HFFc6 (cell line): ENCODE measurements at places on chromosomes 16 and 17. TPM values are rescaled to one million over a fixed set of nuclear protein-coding genes. Genes with fewer than 3 reads are reported as not detected.

- no peak overlapping the region for H3K4me3 ChIP-seq
- peaks cover 11% of the 10 kb centered on the region for H3K4me1 ChIP-seq
- H3K36me3 ChIP-seq = no peaks in the 10 kb centered on the region
- peaks cover 36% of the 10 kb centered on the region for H3K27me3 ChIP-seq
- no peak overlapping the region; the same call in 1 of the 2 replicates for H3K27ac ChIP-seq
Observed at GRCh38 chr17:37710344-37710886, 34.4 kb downstream of the HNF1B start.

GRCh38 chr16:17386229-17386628, 84.5 kb downstream of the XYLT1 start:
- peaks cover 34% of the 10 kb centered on the region for H3K4me1 ChIP-seq
- no peak for DNase-seq
- no peak overlapping the region for H3K27ac ChIP-seq
- no peak overlapping the region for H3K4me3 ChIP-seq
- H3K27me3 ChIP-seq = no peaks in the 10 kb centered on the region
- H3K36me3 ChIP-seq = no peaks in the 10 kb centered on the region

KRT34 gene
- total RNA-seq = 63.1 to 244 TPM (median 170 TPM) in 3 replicates

DNA sequence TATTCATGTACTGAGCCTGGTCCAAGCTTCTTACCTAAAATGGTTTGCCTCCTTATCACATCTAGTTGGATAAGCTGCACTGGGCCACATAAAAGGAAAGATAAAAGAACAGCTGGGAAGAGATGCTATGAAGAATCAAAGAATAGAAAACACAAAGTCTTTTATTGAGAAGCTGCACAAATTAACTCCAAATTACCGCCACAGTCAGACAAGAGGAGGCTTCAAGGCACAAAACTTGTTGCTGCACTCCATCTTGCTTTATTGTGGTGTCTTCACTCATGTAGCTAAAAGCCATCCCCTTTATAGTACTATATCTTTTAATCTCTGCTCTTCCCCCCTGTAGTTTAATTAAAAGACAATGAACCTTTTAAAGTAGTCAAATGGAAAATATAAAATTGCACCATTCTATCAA, 330.6 kb upstream of the PMFBP1 start:
- H3K27ac ChIP-seq = no peak overlapping the region
- H3K4me1 ChIP-seq = peaks cover 41% of the 10 kb centered on the region
- H3K36me3 ChIP-seq = no peaks in the 10 kb centered on the region
- H3K4me3 ChIP-seq = no peak overlapping the region
- no peak for DNase-seq
- no peaks in the 10 kb centered on the region for H3K27me3 ChIP-seq

DNA sequence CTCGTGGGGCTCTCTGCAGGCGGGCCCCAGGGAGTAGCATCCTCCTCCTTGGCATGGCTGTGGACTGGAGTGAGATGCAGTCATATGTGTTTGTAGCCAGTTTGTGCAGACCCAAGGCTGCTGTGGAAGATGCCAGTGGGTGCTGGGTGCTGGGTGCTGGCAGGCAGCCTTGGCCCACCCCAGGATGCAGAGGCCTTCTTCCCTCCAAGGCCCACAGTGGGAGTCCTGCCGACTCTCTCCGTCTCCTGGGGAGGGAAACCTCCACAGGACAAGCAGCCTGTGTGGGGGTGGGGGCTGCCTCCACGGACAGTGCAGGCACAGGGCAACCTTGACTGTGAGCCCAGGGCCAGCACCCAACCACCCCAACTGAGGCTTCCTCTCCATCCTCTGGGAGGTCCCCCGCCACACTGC, 13.8 kb upstream of the TMEM92 start:
- H3K27ac ChIP-seq = 0 out of 2 replicates have a peak overlapping the region, but pooled peaks have one; percentile 4
- H3K27me3 ChIP-seq = peaks cover 2% of the 10 kb centered on the region; the same call in 1 of the 2 replicates
- H3K4me3 ChIP-seq = no peak overlapping the region
- no peaks in the 10 kb centered on the region for H3K36me3 ChIP-seq
- H3K4me1 ChIP-seq = peaks cover 43% of the 10 kb centered on the region

DNA sequence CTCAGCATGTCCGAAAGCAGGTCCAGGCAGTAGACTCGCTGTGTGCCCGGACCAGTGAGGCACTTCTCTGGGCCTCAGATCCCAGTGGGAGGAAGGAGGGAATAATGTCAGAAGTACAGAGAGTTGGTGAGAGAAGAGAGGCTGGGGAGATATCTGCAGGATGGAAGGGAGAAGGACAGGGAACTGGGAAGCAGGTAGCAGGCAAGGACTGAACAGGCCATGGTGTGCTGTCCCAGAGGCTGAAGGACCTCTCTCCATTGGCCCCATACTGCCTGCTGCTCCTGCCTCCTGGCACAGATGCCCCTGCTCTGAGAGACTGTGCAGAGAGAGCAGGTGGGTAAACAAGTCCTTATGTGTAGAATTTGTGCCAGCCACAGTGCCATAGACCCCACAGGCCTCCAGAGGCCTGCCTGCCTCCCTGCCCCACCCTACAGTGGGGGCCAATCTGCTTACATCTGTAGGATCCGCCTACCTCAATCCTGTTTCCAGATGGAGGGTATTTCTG, 34.2 kb upstream of the CRHR1 start:
- peaks cover 69% of the 10 kb centered on the region for H3K27me3 ChIP-seq
- no peak for DNase-seq
- no peaks in the 10 kb centered on the region for H3K36me3 ChIP-seq
- no peaks in the 10 kb centered on the region for H3K4me1 ChIP-seq
- no peak overlapping the region for H3K27ac ChIP-seq
- H3K4me3 ChIP-seq = no peak overlapping the region

C1QTNF1 gene
- 8.4 to 17.9 TPM (median 15.9 TPM) in 3 replicates for total RNA-seq

DNA sequence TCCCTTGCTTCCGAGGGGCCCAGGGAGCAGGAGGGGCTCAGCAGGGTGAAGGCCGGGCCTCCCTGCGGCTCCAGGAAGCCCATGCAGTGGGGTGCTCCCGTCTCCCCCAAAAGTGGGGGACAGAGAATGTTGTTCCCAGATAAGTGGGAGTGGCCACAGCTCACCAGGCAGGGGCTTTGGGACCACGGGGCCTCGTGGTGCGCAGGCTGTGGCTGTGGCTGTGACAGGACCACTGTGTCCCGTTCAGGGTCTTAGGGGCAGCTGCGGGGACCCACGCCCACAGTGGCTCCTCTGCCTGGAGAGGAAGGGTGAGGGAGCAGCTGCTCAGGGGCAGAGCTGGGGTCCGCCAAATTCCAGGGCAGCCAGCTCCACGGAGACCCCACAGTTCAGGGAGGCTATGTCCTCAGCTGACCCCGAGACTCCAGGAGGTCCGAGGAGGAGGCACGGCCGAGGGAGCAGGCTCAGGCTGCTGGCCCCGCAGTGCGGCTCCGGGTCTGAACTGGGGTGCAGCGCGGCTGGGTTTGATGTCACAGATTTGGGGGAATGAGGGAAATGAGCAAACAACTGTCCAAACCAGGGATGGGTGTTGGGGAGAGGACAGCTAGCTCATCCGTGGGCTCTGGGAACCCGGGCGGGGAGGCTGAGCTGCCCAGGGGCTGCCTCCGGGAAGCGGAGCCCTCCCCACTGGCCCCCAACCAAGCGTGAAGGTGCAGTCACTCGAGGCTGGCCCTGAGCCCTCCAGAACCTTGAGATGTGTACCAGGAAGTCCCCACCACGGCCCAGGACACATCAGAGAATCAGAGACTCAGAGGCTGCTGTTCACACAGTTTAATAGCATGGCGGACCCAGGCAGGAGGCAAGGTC, 23.4 kb downstream of the TPSD1 start:
- peaks cover 19% of the 10 kb centered on the region for H3K27me3 ChIP-seq
- no peaks in the 10 kb centered on the region for H3K4me1 ChIP-seq
- H3K4me3 ChIP-seq = no peak overlapping the region
- no peak for DNase-seq

- H3K36me3 ChIP-seq = no peaks in the 10 kb centered on the region
- H3K27ac ChIP-seq = no peak overlapping the region
- 0 out of 2 replicates have a peak, but pooled peaks cover 5% of the 10 kb centered on the region for H3K4me1 ChIP-seq
- H3K4me3 ChIP-seq = peak overlapping the region; percentile 81
- peaks cover 7% of the 10 kb centered on the region for H3K27me3 ChIP-seq
- DNase-seq = no peak
Observed at GRCh38 chr17:55420776-55421178, 858 bp downstream of the MMD start.

DNA sequence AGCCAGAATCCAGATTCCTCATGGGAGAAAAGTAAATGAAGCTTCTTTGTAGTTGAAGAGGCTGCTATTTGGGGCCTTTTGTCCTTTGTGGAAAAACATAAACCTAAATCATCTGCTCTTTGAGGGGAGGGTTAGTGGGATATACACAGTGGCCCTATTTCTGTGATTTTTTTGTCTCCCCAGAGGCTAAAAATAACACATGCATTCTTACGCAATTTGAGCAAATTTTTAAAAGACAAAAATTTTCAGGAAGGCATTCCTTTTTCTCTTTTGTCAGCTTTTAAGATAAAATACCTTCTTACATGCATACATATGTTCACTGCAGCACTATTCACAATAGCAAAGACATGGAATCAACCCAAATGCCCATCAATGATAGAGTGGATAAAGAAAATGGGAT, 165.5 kb downstream of the AXIN2 start:
- no peak overlapping the region for H3K27ac ChIP-seq
- no peaks in the 10 kb centered on the region; the same call in 1 of the 2 replicates for H3K36me3 ChIP-seq

DNA sequence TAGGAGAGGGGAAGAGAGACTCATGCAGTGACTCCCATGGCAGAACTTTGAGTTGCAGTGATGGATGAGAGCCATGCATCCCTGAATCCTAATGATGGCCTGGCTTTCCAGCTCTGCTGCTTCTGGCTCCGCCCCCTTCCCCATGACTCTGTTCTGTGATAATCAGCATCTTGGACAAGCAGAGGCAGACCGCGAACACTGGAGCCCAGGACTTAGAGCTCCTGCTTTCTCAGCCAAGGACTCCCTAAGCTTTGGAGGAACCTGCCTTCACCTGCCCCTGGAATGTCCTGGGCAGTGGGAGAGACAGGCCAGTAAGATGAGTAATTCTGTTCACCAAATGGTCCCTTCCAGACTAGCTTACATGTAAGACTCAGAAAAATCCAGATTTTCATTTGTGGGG, 12.5 kb downstream of the CCDC92B start:
- H3K27ac ChIP-seq = no peak overlapping the region
- no peaks in the 10 kb centered on the region for H3K4me1 ChIP-seq
- H3K4me3 ChIP-seq = no peak overlapping the region
- peaks cover 11% of the 10 kb centered on the region for H3K27me3 ChIP-seq
- no peak for DNase-seq

DNA sequence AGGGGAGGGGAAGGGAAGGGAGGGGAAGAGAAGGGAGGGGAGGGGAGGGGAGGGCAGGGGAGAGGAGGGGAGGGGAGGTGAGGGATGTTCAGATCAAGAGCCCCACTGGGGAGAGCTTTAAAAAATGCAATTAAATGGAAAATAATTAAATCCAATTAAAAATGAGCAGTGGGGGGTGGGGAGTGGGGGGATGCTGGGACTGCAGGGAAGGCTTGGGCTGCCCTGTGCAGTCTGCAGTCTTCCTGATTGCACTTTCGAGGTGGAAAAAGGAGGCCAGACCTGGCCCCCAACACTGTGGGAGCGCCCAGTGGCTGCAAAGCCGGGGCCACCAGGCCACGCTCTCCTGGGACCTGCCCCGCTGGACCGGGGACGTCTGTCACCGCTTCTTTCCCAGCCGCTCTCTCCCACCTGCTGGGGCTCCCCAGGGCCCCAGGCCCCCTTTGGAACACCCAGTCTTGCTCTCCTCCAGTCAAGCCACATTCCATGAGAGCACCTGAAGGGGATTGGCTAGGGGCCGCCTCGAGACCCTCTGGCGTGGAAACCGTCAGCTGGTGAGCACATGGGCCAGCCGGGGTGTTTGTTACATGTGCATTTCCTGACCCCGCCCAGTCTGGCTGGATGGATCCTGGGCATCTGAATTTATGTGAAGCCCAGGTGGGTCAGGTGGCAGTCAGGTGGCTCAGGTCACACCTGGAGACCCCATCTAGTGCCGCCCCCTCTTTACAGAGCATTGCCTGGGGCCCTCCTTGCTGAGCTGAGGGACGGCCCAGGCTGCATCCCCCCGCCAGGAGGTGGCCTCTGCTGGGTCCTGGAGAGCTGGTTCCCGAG, 37.6 kb upstream of the CBFA2T3 start:
- no peak overlapping the region for H3K27ac ChIP-seq
- H3K4me1 ChIP-seq = no peaks in the 10 kb centered on the region
- H3K36me3 ChIP-seq = no peaks in the 10 kb centered on the region
- peaks cover 16% of the 10 kb centered on the region; the same call in 1 of the 2 replicates for H3K27me3 ChIP-seq
- H3K4me3 ChIP-seq = no peak overlapping the region

GRCh38 chr17:51992864-51993416, 165.6 kb downstream of the CA10 start:
- H3K27me3 ChIP-seq = no peaks in the 10 kb centered on the region; the same call in 1 of the 2 replicates
- H3K4me3 ChIP-seq = no peak overlapping the region
- no peaks in the 10 kb centered on the region for H3K4me1 ChIP-seq
- H3K36me3 ChIP-seq = no peaks in the 10 kb centered on the region

C17orf113 gene
- total RNA-seq = 0.07 to 0.15 TPM (median 0.10 TPM) in 3 replicates

CDH16 gene
- not detected in 3 replicates for total RNA-seq

DNA sequence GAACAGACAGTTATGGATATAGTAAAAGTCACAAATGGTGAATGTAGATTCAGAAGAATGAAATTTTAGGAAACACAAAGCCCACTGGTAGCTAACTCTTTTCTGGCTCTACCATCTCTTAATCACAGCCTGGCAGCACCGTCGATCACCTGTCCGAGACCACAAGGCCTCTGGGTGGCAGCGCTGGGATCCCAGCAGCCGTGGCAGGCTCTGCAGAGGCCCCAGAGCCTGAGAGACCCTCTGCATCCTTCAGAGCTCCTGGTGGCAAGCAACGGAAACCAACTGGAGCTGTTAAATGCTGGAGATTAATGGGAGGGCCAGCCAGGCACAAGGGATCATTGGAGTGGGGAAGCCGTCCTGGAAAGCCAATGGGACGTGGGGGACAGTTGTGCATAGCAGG, 26.3 kb downstream of the LAT start:
- no peak for DNase-seq
- H3K36me3 ChIP-seq = no peaks in the 10 kb centered on the region
- H3K4me3 ChIP-seq = no peak overlapping the region
- no peak overlapping the region for H3K27ac ChIP-seq
- H3K4me1 ChIP-seq = peaks cover 16% of the 10 kb centered on the region
- peaks cover 6% of the 10 kb centered on the region for H3K27me3 ChIP-seq

DNA sequence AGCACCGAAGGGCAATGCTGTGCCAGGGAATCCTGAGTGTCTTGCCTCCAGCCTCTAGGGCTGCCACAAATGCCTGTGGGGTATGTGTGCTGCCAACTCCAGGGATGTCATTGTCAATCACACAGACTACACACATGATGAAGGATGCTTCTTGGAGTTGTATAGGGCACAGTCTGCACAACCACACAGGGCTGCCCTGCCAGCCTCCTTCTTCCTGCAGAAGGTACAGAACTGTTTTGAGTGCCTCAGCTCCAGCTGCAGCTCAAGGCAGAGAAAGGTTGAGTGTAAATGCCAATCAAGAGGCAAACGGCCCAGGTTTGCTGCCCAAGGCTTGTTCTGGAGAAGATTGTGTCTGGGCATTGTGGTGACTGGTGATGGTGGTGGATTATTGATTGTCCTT, 15.6 kb downstream of the SCNN1B start:
- no peak overlapping the region for H3K27ac ChIP-seq
- peaks cover 11% of the 10 kb centered on the region for H3K27me3 ChIP-seq
- no peaks in the 10 kb centered on the region for H3K36me3 ChIP-seq
- H3K4me1 ChIP-seq = no peaks in the 10 kb centered on the region
- DNase-seq = no peak
